PC-9 (cell line): ENCODE measurements at places on chromosomes 3 and 15.

GRCh38 chr15:37370941-37371340 is 270.6 kb upstream of the MEIS2 start:
- no peak overlapping the region for H3K27ac ChIP-seq
- H3K4me3 ChIP-seq = no peak overlapping the region
- DNase-seq = no peak
- no peaks in the 10 kb centered on the region for H3K4me1 ChIP-seq

- no peaks in the 10 kb centered on the region for H3K27me3 ChIP-seq
- H3K4me1 ChIP-seq = no peaks in the 10 kb centered on the region
- H3K36me3 ChIP-seq = no peaks in the 10 kb centered on the region
These were observed 25.0 kb upstream of the ACAP2 start for GRCh38 chr3:195467641-195468390.

DNA sequence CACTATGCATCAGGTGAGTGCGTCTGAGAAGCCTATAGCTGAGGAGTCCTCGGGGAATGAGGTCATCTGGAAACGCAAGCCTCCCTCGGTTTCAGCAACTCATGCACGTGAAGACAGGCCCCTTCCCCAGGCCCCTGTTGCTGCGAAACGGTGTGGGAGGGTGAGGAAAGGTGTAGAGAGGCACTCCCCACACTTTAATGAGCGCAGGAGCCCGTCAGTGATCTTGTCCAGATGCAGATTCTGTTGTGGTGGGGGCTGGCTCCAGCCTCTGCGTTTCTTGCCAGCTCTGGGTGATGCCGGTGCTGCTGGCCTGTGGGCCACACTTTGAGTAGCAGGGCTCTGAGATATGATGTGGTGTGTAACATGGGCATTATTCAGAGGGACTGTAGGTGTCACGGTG is 38.6 kb upstream of the LACTB start:
- no peaks in the 10 kb centered on the region for H3K36me3 ChIP-seq
- no peak overlapping the region for H3K4me3 ChIP-seq
- DNase-seq = no peak
- H3K4me1 ChIP-seq = no peaks in the 10 kb centered on the region
- no peak overlapping the region for H3K27ac ChIP-seq

DNA sequence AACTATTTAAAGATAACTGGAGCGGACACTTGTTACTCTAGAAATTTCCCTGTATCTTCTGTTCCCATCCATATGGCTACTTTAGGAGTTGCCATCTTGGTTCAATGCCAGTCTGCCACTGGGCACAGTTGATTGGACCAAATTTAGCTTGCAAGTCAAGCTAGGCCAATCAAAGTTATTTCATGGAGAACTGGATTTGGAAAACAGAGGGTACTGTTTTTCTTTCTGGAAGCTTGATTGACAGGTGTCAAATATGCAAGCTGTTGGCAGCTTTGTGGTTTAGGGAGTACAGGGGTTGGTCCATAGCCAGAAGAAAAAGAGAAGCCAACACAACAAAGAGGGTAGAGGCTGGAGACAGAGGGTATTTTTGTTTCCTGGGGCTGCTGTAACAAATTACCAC is 33.4 kb upstream of the KLHL25 start:
- no peak for DNase-seq
- H3K4me3 ChIP-seq = no peak overlapping the region
- no peaks in the 10 kb centered on the region for H3K27me3 ChIP-seq

DNA sequence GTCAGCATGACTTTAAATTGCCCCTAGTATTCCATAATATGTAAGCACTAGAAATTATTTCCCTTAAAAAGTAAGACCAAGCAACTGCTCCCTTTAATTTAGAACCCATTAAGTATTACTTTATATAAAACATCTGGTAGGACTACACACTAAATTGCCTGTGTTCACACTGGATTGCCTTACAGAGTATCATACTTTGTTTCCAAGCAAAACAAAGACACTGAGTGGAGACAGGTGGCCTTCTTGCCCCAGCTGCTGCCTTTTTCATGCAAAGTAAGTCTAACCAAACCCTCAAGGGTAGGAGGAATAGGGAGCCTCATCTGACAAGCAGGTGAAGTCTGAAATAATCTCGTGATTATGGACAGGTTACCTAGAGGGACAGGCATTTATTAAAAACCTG is 87.3 kb downstream of the PEX5L start:
- no peaks in the 10 kb centered on the region for H3K27me3 ChIP-seq
- no peak overlapping the region for H3K4me3 ChIP-seq
- no peaks in the 10 kb centered on the region for H3K4me1 ChIP-seq
- H3K27ac ChIP-seq = no peak overlapping the region

DNA sequence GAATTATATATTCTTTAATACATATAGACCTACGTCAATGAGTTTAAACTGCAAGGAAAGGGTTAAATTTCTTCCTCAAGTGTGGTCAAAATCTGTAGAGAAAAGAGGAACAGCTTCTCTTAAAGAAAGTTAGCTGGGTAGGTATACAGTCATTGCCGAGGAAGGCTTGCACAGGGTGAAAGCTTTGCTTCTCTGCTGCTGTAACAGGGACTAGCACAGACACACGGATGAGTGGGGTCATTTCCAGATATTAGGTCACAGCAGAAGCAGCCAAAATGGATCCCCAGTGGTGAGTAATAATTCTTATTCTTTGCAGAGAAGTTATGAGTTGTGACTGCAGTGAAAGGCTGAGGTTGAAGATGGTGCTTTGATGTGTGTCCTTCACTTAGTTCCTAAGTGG is at the start of gene CD86:
CD86 (plus strand) TSS at position 148 of the 400 bp plus-strand sequence; CDS start at position 276, 128 bp downstream.
- H3K36me3 ChIP-seq = no peaks in the 10 kb centered on the region
- H3K4me1 ChIP-seq = no peaks in the 10 kb centered on the region
- no peak within 1 kb of the TSS for H3K27ac ChIP-seq
- no peaks in the 10 kb centered on the region for H3K27me3 ChIP-seq
- no peak within 1 kb of the TSS for H3K4me3 ChIP-seq
- no peak for DNase-seq

- H3K4me1 ChIP-seq = no peaks in the 10 kb centered on the region
- no peak for DNase-seq
- H3K27me3 ChIP-seq = peaks cover 86% of the 10 kb centered on the region
- no peak overlapping the region for H3K4me3 ChIP-seq
- H3K36me3 ChIP-seq = no peaks in the 10 kb centered on the region
These were observed 797 bp upstream of the THPO start for GRCh38 chr3:184378651-184379357.

GRCh38 chr3:180409170-180409569 is 192.8 kb upstream of the TTC14 start:
- peak overlapping the region; percentile 53 for H3K27ac ChIP-seq
- no peak for DNase-seq
- H3K36me3 ChIP-seq = no peaks in the 10 kb centered on the region
- no peaks in the 10 kb centered on the region for H3K27me3 ChIP-seq

DNA sequence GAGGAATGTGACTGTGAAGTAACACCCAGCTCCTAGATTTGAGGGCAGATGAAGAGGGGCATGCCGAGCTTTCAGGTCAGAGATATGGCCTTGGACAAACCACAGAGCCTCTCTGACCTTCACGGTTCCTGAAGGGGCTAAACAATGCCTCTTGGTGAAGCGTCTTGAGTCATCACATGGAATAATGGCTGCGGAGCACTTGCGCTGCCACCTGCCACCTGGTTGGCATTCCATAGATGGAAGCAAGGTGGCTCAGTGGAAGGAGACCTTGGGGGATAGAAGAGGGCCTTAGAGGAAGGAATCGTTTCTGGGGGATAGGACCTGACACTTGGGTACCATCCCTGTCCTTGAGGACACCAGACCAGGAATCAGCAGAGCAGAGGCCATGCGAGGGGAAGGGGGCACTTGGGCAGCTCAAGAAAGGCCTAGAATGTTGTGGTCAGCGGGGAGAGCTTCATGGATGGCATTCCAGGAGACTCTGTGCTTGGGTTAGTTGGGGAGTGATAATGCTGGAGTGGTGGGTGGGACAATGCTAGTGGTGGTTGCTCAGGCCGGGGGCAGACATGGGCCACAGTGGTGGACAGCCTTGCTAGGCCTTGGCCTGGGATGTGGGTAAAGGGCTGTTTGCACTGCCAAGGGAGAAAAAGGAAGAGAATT is 12.6 kb downstream of the MRAS start:
- no peak overlapping the region for H3K4me3 ChIP-seq
- DNase-seq = no peak
- H3K27me3 ChIP-seq = no peaks in the 10 kb centered on the region; the same call in 1 of the 2 replicates
- no peaks in the 10 kb centered on the region for H3K4me1 ChIP-seq

DNA sequence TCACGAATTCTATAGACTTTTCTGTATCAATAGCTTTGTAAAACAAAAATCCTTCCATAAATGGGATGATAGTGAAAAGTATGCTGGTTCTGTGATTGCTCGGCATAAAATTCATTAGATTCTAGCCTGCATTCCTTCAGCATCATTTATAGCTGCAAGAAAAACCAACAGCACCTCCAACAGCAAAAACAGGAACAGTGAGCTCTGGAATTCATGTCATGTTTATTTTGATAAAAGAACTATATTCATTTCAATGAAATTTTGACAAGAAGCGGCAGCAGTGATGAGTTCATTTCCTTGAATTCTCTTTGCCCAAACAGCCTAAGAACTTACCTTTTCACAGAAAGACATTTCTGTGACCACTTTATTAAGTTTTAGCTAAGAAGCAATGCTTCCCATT is 515.2 kb upstream of the CCDC54 start:
- no peak overlapping the region for H3K4me3 ChIP-seq
- no peak overlapping the region for H3K27ac ChIP-seq
- no peak for DNase-seq
- H3K36me3 ChIP-seq = no peaks in the 10 kb centered on the region
- no peaks in the 10 kb centered on the region for H3K27me3 ChIP-seq

GRCh38 chr3:32246079-32246675 is 7.7 kb downstream of the CMTM8 start:
- H3K36me3 ChIP-seq = 0 out of 2 replicates have a peak, but pooled peaks cover 3% of the 10 kb centered on the region
- no peak for DNase-seq
- H3K27me3 ChIP-seq = no peaks in the 10 kb centered on the region

DNA sequence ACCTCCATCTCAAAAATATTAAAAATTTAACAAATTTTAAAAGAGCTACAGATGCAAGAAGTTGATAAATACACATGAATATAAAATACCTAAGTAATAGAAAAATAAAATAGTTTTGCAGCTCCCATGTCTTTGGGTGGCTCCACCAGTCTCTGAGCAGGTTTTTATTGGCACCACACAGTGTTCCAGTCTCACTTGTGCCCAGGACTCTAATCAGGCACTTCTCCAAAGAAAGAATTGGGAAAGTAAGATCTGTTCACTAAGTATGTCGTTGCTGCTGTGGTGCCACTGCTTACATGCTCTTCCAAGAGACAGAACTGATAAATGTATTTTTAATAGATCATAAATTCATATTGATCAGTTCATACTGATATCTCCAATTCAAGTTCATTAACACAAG is 92.5 kb upstream of the ABI3BP start:
- H3K4me1 ChIP-seq = no peaks in the 10 kb centered on the region
- DNase-seq = no peak
- no peaks in the 10 kb centered on the region for H3K27me3 ChIP-seq

GRCh38 chr15:67208396-67208795 is 46.1 kb downstream of the AAGAB start:
- H3K27me3 ChIP-seq = no peaks in the 10 kb centered on the region
- no peak overlapping the region for H3K4me3 ChIP-seq
- peaks cover 27% of the 10 kb centered on the region; the same call in 1 of the 2 replicates for H3K36me3 ChIP-seq
- DNase-seq = no peak
- no peaks in the 10 kb centered on the region for H3K4me1 ChIP-seq

- H3K4me3 ChIP-seq = no peak overlapping the region
- no peak overlapping the region for H3K27ac ChIP-seq
- H3K27me3 ChIP-seq = no peaks in the 10 kb centered on the region
- H3K36me3 ChIP-seq = no peaks in the 10 kb centered on the region
- DNase-seq = no peak
These were observed 236.2 kb upstream of the THBS1 start for GRCh38 chr15:39344662-39345141.

- H3K27ac ChIP-seq = no peak overlapping the region
These were observed 196.7 kb downstream of the SHQ1 start for GRCh38 chr3:72651498-72651897.

GRCh38 chr3:112579232-112579631 is 17.4 kb downstream of the SLC35A5 start:
- no peaks in the 10 kb centered on the region for H3K4me1 ChIP-seq
- H3K36me3 ChIP-seq = peaks cover 7% of the 10 kb centered on the region
- no peak for DNase-seq
- H3K27ac ChIP-seq = no peak overlapping the region
- no peaks in the 10 kb centered on the region for H3K27me3 ChIP-seq
- no peak overlapping the region for H3K4me3 ChIP-seq

GRCh38 chr3:111979434-111980038 is 710 bp downstream of the ABHD10 start:
- H3K36me3 ChIP-seq = peaks cover 32% of the 10 kb centered on the region
- H3K4me1 ChIP-seq = peaks cover 30% of the 10 kb centered on the region
- H3K27ac ChIP-seq = peak overlapping the region; percentile 62; the same call in 1 of the 2 replicates
- no peaks in the 10 kb centered on the region for H3K27me3 ChIP-seq
- H3K4me3 ChIP-seq = peak overlapping the region; percentile 80

DNA sequence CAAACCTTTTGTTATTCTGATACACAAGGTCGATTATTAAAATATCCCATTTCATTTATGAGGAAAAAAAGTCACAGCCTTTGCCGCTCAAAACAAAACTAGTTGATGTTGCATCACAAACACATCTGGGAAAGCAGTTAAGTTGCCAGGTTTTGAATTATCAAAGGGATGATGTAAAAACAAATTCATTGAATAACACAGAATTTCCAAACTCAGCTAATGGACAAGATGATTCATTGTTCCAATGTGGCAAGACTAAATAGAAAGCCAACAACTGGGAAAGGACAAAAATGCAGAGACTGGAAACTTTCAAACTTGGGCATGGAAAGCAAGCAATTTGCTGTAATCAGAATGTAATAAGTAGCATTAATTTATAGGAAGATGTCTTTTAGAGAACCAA is 610.0 kb upstream of the ZNF385D start:
- no peak overlapping the region for H3K4me3 ChIP-seq
- H3K36me3 ChIP-seq = no peaks in the 10 kb centered on the region
- no peak for DNase-seq
- H3K4me1 ChIP-seq = no peaks in the 10 kb centered on the region
- no peaks in the 10 kb centered on the region for H3K27me3 ChIP-seq
- H3K27ac ChIP-seq = no peak overlapping the region

DNA sequence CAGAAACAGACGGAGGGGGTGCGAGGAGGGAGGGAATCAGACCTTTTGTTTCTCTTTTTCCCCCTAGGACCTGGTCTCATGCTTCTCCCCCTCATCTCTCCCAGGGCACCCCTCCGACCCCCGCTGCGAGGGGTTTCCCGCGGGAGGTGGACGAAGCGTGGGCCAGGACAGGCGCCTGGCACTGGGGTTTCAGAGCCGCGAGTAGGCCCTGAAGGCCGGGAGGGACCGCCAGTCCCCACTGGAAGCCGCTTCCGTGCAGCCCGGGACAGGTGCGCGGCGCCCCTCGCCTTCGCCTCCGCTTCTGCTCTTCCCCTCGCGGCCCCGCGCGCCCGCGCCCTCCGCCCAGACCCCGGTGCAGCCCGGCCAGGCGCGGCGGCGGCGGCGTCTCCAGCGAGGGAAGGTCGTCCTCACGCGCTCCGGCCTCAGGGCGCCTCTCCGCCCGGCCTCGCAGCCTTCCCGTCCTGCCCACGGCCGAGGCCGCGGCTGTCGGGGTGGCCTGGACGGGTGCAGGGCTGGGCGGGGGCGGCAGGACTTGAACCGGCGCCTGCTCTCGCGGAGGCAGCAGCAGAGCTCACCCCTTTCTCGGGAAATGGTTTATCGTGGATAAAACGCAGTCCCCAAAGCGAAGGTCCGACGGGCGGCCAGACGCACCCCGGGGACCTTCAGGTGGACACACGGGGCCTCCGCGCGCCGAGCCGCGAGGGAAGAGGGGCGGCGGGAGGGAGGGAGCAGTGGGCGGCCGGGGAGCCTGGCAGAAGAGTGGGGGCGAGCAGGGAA is 31.5 kb upstream of the ADAMTS17 start:
- H3K27ac ChIP-seq = no peak overlapping the region
- H3K4me1 ChIP-seq = no peaks in the 10 kb centered on the region
- peaks cover 19% of the 10 kb centered on the region; the same call in 1 of the 2 replicates for H3K27me3 ChIP-seq
- DNase-seq = no peak
